EL (cell line): ENCODE measurements at places on chromosomes 3 and 15.

- no peak for DNase-seq
Observed at GRCh38 chr3:46639221-46639620, 26.9 kb downstream of the FAM240A start.

GRCh38 chr15:101266034-101266433 is 11.3 kb downstream of the SELENOS start:
- DNase-seq: peak; percentile 35

DNA sequence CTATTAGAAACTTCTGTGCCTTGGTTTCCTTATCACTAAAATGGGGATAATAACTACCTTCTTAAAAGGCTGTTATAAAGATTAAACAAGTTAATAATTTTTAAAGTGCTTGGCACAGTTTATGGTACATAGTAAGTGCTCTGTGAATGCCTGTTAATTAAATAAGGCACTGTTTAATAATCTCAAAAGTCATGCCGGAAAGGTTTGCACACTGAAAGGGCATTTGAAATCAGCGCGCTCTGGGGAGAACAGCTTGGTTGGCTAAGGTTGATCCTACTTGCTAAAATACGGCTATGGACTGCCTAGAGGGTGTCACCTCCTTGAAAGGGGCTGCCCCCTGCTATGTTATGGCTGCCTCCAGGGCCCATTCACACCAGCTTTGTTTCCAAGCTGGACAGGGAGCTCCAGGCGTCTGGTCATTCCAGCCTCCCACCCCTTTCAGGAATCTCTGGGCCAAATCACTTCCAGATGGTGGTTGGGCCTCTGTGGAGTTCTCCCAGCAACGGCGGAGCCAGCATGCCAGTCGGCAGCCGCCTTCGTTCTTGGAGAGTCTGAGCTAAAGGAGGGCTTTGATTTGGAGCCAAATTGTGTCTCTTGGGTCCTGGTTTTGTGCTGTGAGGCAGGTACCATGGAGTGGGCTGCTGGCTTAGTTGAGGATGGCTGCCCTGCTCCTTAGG is 5.9 kb downstream of the FLNB start:
- DNase-seq: peak; percentile 98

- DNase-seq: no peak
Observed at GRCh38 chr15:66017792-66018487, 148.6 kb downstream of the RAB11A start.

DNA sequence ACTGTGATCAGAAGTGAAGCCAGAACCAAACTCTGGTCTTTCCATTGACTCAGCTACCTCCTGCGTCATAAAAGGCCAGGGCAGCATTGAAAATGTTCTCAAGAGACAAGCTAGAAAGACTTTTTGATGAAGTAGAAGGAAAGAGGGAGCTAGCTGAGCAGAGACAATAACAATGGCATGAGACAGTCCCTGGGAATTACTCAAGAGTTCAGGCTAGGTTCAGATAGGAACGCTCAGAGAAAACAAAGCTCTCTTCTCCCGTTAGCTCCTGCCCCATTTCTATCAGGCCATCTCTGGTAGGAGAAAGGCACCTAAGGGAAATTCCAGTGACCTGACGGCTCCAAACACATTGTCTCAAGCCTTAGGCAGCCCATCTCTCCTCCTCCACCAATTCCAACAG is 7.0 kb upstream of the OXTR start:
- peak; percentile 94 for DNase-seq

GRCh38 chr3:162647321-162647720 is 1150.7 kb downstream of the OTOL1 start:
- DNase-seq: no peak

DNA sequence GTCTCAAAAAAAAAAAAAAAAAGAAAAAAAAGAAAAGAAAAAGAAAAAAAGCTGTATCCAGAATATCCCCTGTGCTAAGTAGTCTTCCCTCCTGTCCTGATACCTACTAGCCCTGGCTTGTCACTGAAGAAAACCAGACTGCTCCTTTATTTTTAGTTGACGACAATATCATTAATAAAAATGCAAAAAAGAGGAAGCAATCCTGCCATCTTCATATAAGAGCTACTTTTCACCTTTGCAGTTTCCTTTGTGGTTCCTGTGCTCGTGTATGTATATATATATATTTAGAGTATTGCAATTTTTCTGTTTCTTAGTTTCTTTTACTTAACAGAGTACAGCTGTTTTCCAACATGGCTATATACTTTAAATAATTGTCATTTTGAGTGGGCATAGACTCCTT is 13.6 kb downstream of the C3orf20 start:
- no peak for DNase-seq

GRCh38 chr3:8501371-8502131 is at the start of gene LMCD1:
TSS of gene LMCD1 (plus strand) at chr3:8501823. CDS start at chr3:8501939, 116 bp downstream.
- peak; percentile 96 for DNase-seq

GRCh38 chr15:66875588-66876420 is 173.8 kb downstream of the SMAD6 start:
- no peak for DNase-seq

GRCh38 chr3:30333903-30334302 is 272.5 kb upstream of the TGFBR2 start:
- DNase-seq: peak; percentile 44

DNA sequence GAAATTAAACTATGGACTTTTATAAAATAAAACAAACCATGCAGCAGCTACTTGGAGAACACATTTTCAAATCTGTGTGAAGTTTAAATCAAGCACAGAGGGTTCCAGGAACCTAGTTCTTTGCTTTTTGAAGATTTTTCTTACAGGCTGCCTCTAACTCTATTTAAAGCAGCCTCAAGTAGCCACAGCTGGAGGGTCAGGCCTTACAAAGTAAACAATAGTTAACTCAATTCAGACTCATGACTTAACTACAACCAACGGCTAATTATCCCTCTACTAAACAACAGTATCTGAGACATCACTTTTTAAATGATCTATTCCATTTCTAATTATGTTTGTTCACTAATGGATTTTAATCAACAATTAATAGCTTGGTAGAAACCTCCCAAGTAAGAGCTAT is 9.8 kb downstream of the LRIG1 start:
- no peak for DNase-seq

DNA sequence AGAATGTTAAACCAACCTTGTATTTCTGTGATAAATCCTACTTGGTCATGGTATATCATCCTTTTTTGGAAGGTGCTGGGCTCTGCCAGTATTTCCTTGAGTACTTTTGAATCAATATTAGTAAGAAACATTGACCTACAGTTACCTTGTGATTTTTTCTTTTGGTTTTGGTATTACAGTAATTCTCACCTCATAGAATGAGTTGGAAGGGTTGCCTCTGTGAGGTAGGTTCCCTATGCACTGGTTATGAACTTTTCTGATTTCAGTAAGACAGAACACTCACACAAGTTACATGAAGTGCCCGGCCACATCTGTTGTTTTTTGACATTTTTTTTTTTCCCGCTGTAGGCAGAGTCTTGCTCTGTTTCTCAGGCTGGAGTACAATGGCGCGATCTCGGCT is 20.0 kb downstream of the PCCB start:
- no peak for DNase-seq
